CD8-positive, alpha-beta memory T cell (primary cell): ENCODE measurements at places on chromosomes 2 and 18.

GRCh38 chr2:29966266-29966665, 44.9 kb upstream of the ALK start:
- no peak for DNase-seq

- no peak for DNase-seq
Observed at GRCh38 chr2:188940171-188940570, 34.0 kb upstream of the COL3A1 start.

DNA sequence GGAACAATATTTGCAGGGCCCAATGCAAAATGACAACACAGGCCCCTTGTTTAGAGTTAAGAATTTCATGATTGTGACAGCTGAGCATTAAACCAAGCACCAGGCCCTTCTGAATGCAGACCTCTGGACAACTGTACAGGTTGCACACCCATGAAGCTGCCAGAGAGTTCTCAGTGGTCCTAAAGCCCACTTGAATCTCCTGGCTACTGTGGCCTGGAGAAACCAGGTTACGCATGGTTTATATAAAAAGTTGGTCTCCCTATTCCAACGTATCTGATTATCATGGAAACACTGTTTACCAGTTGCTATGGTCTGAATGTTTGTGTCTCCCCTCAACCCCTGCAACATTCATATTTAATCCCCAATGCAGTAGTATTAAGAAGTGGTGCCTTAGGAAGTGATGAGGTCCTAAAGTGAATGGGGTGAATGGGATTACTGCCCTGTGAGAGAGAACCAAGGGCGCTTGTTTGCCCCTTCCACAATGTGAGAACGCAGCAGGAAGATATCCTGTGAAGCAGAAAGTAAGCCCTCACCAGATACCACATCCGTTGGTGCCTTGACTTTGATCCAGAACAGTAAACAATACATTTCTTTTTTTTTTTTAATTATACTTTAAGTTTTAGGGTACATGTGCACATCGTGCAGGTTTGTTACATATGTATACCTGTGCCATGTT, 48.0 kb upstream of the ANXA4 start:
- peak; percentile 75 for DNase-seq

GRCh38 chr2:71078624-71079023, 10.2 kb downstream of the NAGK start:
- DNase-seq: no peak
